ENCODE measurements at places on chromosomes 16 and 17.

GRCh38 chr17:75970626-75971025 lies 8.3 kb downstream of the ACOX1 start:
- DNase-seq, result no peak

- no peak for DNase-seq
Measured at GRCh38 chr16:54201200-54201599, 85.4 kb downstream of the IRX3 start.

DNA sequence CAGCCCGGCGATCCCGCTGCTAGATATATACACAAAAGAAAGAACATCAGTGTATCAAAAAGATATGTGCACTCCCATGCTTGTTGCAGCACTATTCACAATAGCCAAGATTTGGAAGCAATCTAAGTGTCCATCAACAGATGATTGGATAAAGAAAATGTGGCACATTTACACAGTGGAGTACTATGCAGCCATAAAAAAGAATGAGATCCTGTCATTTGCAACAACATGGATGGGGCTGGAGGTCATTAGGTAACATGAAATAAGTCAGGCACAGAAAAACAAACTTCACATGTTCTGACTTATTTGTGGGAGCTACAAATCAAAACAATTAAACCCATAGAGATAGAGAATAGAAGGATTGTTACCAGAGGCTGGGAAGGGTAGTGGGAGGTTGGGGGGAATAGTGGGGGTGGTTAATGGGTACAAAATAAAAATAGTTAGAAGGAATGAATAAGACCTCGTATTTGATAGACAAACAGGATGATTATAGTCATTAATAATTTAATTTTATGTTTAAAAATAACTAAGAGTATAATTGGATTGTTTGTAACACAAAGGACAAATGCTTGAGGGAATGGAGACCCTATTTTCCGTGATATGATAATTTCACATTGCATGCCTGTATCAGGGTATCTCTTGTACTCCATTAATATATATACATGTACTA lies 176.7 kb upstream of the NOG start:
- DNase-seq, result no peak

- DNase-seq, result no peak
Measured at GRCh38 chr17:4582101-4582501, 2.2 kb upstream of the SMTNL2 start.

GRCh38 chr17:39563476-39563875 lies 44.2 kb downstream of the NEUROD2 start:
- DNase-seq, result no peak

GRCh38 chr16:73265124-73265837 lies 217.4 kb upstream of the ZFHX3 start:
- DNase-seq, result no peak

DNA sequence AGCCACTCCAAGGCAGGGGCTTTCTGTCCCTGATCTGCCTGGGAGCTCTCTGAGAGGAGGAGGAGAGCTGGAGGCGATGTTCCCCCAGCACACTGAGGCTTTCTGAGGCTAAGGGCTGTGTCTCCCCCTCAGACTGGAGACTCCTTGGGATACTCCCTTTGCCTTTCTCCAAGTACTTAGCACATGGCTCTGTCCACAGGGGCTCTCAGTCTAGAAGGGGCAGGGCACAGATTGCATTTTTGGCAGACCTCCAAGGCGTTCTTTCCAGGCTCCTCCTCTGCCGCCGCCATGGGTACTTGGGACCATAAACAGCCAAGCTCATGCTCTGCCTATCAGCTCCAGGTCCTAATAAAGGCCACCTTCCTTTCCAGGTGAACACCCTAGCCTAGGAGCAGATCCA lies 1.8 kb upstream of the GIP start:
- no peak for DNase-seq

- no peak for DNase-seq
Measured at GRCh38 chr16:30623536-30624283, 13.5 kb upstream of the ZNF689 start.

DNA sequence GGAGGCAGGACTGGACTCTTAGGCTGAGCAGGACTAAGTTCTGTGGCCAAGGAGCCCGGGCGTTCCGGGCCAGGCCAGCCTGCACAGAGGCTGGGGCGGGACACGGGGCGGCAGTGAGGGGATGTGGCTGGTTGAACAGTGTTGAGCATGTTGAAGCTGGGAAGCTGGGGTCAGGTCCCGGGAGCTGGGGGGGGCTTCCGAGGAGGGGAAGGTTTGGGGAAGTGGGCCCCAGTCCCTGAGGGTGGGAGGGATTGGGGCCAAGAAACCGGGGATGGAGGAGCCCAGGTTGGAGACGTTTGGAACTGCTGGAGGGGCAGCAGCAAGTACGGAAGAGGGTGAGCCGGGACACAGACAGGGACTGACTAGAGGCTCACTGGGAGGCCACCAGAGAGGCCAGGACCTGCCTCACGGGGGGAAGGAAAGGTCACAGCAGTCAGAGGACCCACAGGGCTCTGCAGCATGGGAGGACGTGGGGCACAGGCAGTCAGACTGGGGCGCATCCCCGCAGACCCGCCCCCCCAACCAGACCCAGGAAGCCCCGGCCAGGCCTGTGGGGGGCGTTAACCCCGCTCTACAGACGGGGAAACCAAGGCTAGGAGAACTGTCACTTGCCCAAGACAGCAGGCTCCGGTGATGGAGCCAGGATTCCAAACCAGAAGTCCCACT lies 9.5 kb downstream of the TAX1BP3 start:
- no peak for DNase-seq

DNA sequence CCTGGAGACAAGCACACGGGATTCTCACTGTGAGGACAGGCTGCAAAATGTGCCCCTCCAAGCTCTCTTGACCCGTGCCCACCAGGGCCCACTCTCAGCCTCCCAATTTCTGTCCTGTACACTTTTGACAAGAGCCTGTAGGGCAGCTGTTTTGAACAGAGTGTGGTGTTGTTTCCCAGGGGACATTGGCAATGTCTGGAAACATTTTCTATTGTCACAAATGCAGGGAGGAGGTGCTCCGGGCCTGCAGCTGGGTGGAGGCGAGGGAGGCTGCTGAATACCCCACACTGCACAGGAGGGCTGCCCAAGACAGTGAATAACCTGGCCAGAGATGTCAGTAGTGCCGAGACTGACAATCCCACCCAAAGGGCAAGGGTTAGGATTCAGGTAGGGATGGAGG lies 10.5 kb downstream of the CEP295NL start:
- DNase-seq, result peak; percentile 69

DNA sequence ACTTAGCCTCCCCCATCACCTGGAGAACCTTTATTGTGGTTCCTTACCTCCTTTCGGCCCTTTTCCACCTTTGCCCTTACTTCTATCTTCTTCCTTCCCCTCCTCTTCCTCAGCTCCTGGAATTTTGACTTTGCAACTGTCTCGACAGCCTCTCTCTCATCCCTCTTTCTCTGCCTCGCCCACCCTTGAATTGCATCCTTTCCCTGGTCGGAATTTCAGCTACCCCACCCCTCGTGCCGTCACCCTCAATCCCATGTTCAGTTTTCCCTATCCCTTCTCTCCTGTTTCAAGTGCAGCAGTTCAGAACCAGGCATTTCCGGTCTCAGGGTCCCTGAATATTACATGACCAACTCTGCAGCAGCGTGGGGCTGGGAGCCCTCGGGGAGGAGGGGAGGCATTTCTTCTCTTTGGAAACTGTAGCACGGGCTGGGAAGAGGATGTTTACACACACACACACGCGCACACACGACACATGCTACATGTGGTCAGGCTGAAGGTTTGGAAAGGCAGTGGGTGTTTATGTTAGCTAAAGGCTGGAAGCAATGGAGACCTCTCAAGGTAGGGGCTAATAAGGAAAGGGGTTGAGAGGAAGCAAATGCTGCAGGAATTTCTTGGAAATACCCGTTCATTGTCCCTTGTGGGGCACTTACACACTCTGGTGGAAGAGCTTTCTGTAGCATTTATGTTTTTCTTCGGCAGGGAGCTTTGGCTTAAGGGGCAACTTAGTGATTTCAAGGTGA lies 971 bp downstream of the MINK1 start:
- DNase-seq, result peak; percentile 26

DNA sequence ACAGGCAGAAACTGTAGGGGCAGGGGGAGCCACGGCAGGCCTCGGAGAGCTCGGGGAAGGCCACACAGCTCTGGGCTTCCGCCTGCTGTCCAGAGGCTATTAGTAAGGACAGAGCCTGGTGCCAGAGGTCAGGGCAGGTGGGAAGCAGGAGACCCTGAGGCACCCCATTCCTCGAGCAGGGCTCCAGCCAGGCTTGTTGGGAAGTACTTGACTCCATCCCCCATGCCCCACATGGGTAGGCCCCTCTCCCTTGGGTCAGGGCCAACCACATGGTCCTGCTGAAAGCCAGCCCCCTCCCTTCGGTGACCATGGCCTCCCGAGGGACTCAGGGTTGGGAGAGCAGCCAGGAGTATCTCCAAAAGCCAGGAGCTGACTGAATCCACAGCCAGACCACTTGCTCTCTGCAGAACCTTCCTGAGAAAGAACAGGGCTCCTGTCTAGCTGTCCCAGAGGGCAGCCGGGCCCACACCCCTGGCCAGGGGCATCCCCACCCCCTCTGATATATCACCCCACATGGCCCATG lies 17.4 kb upstream of the MPRIP start:
- no peak for DNase-seq

- DNase-seq, result no peak
Measured at GRCh38 chr16:22635357-22635761, 124.7 kb downstream of the NPIPB5 start.

DNA sequence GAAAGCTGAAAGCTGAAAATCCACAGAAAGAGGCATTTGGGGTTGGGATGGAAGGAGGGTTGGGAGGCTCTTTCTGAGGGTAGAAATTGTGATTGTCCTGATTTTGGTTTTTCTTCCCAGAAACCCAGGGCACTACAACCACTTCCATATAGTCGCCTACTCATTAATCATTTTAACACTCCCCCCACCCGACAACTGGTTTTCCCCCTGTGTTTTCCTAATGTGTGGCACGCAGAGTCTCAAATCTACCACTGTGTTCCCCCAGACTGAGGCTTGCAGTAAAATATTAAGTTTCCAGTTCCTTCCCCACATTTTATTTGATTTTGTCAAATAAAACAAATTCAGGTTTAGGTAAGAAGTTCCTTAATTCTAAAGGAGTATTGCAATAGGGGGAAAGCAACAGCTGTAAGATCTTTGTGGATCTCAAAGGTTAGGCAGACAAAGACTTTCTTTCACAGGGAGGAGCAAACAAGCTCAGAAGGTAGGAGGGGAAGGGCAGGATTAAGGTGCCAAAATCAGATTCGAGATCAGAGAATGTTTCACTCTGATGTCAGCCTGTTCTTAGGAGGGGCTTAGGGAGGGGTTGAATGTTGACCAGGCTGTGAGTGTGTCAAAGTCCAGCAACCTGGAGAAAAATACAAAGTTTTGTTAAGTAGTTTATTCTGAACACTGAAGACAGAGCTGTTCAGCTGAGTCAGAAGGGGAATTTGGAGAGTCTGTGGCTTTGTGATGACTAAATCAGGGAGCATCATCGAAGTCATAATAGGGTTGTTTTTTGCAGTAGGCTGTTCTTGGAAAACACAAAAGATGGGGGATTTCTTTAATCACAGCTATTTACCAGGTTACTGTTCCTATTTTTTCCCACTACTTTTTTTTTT lies 3.6 kb downstream of the ZNF267 start:
- DNase-seq, result no peak

DNA sequence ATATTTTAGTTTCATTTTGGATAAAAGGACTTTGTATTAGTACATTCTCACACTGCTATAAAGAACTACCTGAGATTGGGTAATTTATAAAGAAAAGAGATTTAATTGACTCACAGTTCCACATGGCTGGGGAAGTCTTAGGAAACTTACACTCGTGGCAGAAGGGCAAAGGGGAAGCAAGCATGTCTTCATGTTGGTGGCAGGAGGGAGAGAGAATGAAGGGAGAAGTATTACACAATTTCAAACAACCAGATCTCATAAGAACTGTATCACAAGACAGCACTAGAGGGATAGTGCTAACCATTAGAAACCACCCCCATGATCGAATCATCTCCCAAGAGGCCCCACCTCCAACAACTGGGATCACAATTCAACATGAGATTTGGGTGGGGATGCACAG lies 142.9 kb downstream of the USP31 start:
- no peak for DNase-seq

DNA sequence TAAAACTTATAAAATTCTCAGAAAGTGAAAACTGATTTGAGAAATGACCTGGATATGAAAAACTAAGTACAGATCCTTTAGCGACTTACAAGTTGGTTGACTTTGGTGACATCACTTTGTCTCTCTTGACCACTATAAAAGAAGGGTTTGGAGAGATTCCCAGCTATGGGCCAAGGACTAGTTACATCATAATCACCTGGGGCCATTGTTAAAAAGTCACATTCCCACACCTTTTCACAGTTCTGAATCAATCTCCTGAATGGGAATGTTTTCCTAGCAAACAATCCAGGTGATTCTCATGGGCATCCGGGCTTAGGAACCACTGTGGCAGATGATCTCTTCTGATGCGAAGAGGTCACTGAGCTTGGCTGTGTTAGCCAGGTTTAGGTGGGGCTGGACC lies 620 bp upstream of the VWA3A start:
- no peak for DNase-seq

- no peak for DNase-seq
Measured at GRCh38 chr17:80596760-80597608, 52.3 kb downstream of the RPTOR start.

DNA sequence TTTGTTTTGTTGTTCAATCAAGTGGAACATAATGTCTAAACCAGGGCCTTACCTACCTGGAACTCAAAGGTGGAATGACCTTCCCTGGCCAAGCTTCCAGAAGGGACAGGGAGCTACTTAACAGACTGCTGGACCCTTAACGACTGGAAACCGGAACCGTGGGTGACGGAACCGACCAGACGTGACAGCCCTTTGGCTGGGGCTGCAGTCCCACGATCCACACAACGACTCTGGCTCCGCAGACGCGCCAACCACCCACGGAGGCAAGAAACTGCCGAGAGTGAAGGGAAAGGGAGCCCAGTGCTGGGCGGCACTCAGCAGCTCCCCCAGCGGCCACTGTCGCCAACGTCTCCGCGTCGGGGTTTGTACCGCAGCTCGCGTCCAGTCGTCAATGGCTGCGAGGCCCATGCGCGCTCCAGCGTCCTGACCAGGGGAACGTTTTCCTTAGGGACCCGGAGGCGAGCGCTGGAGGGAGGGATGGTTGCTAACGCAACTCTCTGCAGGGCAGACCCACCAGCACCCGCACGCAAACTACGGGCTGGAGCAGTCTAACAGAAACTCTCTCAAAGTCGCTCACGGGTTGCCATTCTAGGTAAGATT lies 5.5 kb upstream of the KIF22 start:
- DNase-seq, result peak; percentile 22

Data from midbrain (tissue), 1 donor.